ENCODE measurements at places on chromosomes 2 and 18.
A peak's percentile ranks its signal among the peaks of the same experiment; 100 is the strongest.

- no peak for DNase-seq
Measured at GRCh38 chr18:2391470-2391869, 179.8 kb downstream of the METTL4 start.

GRCh38 chr18:42931491-42931890 is 184.0 kb downstream of the RIT2 start:
- DNase-seq, result no peak

GRCh38 chr2:190791347-190791975 is 89.2 kb upstream of the GLS start:
- peak; percentile 42 for DNase-seq

DNA sequence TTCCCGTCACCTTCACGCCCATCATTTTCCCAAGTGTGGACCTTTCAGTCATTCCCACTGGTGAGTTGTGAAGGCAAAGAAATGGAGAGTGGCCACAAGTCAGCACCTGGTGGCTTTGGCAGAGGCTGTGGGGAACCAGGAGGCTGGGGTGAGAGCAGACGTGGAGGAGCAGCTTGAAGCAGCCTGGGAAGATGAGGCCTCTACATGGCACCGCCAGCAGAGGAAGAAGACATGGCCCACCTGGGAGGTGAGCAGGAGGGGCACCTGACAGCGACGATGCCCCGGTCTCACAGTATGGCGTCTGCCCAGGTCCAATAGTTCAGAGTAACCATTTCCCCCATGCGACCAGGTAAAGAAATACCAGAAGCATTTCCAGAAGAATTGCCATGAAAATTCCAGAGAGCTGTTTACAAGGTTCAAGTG is 69.0 kb downstream of the TPO start:
- DNase-seq, result no peak

DNA sequence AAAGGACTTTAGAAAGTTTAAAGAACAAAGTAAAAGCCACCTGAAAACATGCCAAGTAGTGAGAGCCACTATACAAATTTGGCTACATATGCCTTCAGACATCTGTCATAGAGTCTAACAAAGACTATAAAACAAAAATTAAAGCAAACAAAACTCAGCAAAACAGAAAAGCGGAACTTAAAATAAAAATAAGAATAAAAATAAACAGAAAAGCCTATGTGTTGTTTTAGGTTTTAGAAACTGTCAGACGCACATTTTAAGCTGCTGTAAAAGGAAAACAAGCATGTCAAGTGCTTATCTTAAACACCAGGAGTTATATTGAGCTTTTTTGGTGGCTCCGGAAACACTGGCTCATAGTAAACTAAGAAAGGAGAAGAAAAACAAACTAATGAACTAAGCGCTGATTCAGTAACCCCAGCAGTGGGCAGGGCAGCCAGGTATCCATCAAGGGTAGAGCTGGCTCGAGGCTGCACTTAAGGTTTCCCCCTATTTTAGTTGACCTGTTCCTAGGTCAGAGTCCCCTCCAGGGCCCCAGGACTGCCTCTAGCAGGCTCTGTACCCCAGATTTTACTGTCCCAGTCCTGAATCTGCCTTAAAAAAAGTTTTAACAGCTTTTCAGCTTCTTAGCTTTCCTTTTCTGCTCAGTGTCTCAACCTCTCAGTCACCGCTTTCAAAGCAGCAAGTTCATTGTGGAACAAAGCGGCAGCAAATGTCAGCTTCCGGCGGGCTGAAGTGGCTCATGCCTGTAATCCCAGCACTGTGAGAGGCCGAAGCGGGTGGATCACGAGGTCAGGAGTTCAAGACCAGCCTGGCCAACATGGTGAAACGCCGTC is 15.4 kb upstream of the RMC1 start:
- no peak for DNase-seq

DNA sequence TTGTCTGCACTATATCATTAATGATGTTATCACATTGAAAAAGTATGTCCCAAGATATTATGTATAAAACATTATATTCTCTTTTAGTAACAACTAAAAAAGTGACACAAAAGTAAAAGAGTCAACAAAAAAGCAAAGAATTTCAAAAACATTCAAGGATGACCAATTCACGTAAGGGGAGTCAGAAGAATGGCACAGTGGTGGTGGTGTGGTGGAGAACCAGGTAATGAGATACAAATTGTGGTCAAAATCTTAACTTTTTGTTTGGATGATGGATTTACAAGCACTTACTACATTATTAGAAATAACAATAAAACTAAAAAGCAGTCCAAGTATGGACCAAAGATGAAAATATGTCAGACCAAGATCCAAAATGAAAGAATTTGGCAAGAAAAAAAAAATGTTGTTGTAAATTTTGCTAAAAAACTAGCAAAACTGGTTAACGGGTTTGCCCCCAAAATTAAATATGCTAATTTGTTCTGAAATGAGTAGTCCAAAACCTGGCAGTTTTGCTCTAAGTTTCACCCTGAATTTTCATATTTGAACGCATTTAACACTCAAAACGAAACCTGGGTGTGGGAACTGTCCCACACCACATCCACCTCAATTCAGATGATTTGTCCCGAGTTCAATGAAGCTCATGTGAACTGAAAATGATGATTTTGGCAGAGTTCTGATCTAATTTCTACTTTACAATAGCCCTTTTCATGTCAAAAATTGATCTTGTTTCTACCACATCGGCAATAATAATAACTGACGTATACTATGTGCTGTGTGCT is 135.8 kb downstream of the IKZF2 start:
- peak; percentile 4 for DNase-seq

- no peak for DNase-seq
Measured at GRCh38 chr2:119674711-119675500, 4.1 kb upstream of the TMEM177 start.

GRCh38 chr2:36338124-36338826 is 17.3 kb upstream of the CRIM1 start:
- DNase-seq, result no peak

GRCh38 chr2:128682266-128682665 is 363.6 kb upstream of the HS6ST1 start:
- DNase-seq, result no peak

GRCh38 chr2:237213315-237214022 is 127.8 kb downstream of the COPS8 start:
- no peak for DNase-seq

DNA sequence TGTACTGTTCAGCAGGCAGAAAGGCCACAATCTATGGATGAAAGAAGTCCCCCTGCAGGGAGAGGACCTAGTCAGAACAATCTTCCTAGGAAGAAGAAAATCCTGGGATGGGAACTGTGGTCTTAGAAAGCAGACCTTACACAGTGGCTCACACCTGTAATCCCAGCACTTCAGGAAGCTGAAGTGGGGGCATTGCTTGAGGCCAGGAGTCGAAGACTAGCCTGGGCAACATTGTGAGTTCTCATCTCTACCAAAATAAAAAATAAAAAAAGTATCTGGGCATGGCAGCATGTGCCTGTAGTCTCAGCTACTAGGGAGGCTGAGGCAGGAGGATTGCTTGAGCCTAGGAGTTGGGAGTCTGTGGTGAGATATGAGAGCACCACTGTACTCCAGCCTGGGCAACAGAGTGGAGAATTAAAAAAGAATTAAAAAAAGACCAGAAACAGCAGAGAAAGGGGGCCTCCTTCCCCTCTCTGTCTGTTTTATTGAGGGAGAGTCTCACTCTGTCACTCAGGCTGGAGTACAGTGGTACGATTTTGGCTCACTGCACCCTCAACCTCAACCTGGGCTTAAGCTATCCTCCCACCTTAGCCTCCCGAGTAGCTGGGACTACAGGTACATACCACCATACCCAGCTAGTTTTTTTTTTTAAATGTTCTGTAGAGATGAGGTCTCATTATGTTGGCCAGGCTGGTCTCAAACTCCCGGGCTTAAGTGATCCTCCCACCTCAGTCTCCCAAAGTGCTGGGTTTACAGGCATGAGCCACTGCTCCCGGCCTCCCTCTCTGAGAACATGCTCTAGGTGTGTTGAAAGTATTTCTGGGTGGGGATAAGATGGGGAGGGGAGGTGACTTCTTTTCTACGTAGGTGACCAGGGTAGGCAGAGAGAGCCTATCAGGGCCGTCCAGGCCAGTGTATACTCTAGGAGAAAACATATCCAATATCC is 7.4 kb downstream of the RHOB start:
- DNase-seq, result no peak

- no peak for DNase-seq
Measured at GRCh38 chr2:215447056-215447455, 11.2 kb upstream of the FN1 start.

GRCh38 chr2:1091895-1092585 is 141.4 kb downstream of the SNTG2 start:
- no peak for DNase-seq

DNA sequence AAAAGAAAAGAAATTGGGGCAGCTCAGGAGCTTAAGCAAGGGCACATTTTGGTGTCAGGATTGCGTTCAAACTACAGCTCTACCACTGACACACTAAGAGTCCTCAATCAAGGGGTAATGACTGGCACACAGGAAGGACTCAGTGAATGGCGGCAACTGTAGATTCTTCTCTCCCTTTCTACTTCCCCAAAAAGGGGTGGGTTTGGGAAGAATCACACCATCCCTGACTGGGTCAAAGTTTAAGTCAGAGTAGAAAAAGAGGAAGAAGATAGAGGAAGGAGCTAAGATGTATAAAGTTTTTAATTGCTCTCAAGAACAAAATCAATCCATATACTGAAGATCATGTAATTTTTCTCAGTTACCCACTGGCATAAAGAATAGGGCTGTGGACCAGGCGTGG is 2.6 kb downstream of the NLRC4 start:
- no peak for DNase-seq

DNA sequence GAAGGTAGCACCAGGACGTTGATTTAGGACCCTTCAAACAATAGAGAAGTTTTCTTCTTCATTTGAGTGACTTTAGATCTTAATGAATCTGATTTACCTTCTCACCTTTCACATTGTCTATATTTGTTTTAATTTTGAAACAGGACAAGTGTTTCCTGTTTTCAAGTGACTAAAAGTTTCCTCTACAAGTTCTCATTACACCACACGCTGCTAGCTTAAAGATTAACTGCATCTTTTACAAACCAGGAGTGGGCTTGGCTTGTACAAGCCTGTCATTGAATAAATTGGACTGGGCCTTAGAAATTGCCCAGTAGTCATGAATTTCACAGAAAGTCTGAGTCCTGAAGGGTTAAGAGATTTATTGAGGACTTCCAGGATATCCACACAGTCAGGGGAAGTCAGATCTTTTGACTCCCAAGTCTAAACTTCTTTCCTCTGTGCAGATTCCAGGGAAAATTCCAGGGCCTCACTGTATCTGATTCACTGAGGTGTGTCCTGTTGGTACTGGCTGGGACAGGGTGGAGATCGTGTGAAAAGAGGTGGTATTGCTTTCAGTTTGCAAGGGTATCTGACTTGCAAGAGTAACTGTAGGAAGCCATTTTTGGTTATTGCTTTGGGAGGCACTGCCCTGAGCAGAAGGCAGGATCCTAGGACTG is 3.4 kb downstream of the SGPP2 start:
- DNase-seq, result no peak

DNA sequence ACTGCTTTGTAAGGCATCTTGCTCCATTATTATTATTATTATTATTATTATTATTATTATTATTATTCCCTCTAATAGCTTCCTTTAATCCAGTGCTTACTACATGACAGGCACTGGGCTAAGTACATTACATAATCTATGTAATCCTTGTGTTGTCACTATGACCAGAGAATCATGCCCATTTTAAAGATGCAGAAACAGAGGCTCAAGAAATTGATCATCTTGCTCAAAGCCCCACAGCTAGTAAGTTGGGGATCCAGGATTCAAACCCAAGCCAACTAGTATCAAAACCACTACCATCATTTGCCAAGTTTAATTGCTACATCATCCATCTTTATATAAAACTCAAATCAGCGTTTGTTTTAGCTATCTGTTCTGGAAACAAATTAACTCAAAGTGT is 594 bp upstream of the NGEF start:
- DNase-seq, result no peak

- DNase-seq, result no peak
Measured at GRCh38 chr18:44342162-44342561, 338.5 kb upstream of the SETBP1 start.

DNA sequence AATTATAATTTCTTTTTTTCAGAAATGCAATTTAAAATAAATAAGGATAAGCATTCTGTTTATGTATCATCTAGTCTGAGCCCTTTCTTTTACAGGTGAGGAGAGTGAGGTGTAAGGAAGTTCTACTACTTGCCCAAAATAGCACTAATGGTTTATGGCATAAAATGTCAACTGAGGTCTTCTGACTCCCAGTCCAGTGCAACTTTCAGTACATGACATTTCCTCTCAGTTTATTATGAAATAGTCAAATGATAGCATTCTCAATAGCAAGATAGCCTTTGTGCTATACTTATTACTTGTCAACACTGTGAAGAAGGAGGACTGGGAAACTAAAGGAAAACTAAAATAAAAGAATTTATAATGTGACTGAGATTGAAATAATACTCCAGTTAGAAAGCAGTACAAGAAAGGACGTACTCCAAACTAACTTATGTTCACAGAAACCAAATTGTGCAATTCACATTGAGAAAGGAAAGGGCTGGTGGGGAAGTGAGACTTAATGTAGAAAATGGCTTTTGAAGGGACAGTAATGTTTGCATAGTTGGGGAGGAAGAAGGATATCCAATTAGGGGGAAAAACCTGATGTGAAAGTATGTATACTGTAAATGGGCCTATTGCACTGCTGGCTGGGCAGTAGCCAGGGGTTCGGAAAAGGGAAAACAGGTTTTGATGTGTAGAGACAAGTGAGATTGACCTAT is 166.7 kb upstream of the ZEB2 start:
- no peak for DNase-seq

DNA sequence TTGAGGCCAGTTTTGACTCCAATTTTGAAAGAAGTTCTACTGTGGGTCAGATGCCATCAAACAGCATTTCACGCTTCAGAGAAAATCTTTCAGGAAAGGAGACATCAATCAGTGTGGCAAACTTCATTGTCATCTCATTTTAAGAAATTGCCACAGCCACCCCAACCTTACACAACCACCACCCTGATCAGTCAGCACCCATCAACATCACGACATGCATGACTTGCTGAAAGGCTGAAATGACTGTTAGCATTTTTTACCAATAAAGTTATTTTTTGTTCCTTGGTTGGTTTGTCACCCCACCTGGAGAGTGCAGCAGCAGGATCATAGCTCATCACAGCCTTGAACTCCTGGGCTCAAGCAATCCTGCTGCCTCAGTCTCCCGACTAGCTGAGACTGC is 10.4 kb downstream of the DNAJC10 start:
- no peak for DNase-seq

DNA sequence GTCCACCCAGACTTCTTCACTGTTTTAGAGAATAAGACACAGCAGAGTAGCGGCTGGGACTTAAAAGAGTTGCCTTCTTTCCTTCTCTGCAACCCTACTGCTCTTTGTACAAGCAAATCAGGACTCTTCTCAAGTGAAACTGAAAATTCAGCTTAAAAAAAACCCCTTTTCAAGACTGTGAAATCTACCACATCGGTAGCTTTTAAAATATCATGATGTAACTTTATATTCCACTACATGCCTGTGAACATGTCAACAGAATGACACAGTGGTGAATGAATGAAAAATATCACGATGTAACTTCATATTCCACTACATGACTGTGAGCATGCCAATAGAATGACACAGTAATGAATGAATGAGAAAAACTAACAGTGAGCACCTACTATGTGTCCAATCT is 53.4 kb downstream of the TCF4 start:
- no peak for DNase-seq

Data from activated T-helper 9 cell treated with anti-CD3 and anti-CD28 coated beads, Interleukin-2, amount 50 U/mL, for 16 hours (primary cell).